ENCODE measurements at places on chromosomes 13 and 19.
A peak's percentile ranks its signal among the peaks of the same experiment; 100 is the strongest.

DNA sequence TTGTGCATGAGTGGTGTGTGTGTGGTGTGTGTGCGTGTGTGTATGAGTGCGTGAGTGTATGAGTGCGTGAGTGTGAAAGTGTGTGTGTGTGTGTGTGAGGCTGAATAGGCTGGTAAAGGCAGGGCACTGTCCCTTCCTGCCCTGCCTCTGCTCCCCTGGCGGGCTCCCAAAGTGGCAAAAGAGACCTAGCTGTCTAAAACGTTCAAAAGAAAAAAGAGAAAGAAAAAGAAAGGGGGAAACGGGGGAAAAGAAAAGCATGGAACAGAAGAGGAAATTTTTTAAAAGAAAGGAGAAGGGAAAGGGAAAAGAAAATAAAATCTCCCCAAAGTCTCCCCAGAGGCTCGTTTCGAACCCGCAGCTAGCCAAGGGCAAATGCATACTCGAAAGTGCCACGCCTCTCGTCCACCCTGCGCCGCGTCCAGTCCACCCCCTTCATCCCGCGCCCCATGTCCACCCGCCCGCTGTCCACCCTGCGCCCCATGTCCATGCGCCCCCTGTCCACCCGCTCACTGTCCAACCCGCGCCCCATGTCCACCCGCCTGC lies 37.0 kb upstream of the FLT1 start:
- DNase-seq, result no peak

- DNase-seq, result no peak
Measured at GRCh38 chr13:52892925-52893324, 44.5 kb upstream of the PCDH8 start.

GRCh38 chr13:113018676-113019465 lies 49.9 kb downstream of the MCF2L start:
- DNase-seq, result no peak

- no peak for DNase-seq
Measured at GRCh38 chr13:46565808-46566750, 13.1 kb downstream of the LRCH1 start.

GRCh38 chr13:92716749-92717148 lies 509.9 kb upstream of the GPC6 start:
- DNase-seq, result no peak

DNA sequence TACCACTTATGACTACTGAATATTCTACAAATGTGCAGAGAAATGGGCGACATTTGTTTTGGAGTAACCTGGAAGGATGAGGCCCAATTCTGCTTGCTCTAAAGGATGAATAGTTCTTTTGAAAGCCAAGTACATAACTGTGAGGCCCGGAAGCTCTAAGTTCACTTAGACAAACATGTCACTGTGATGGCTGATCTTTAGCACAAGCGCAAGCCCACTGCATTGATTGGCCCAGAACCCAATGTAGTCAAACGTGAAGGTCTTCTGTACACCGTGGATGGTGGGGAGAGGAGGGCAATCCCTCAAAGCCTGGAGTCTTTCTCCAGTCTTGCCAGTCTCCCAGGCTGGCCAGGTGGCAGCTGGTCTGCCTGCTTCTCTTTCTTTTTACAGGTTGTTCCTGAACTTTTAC lies 139.6 kb downstream of the RFC3 start:
- no peak for DNase-seq

DNA sequence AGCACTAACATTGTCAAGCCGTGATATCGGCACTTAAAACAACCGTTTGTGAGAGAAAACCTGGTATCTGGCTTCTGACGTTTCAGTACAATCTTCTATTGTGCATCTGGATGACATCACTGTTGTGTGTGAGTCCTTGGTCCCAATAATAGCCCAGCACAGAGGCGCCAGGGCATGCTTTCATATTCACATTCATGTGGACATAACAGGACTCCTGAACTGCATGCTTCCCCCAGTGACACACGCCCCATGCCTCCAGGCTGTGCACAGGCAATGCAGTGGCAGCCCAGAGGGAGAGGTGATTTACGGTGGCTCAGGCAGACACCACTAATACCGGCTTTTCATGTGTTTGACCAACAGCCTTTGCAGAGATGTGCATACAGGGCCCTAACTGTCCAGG lies 58.1 kb downstream of the MRPL57 start:
- peak; percentile 62 for DNase-seq

DNA sequence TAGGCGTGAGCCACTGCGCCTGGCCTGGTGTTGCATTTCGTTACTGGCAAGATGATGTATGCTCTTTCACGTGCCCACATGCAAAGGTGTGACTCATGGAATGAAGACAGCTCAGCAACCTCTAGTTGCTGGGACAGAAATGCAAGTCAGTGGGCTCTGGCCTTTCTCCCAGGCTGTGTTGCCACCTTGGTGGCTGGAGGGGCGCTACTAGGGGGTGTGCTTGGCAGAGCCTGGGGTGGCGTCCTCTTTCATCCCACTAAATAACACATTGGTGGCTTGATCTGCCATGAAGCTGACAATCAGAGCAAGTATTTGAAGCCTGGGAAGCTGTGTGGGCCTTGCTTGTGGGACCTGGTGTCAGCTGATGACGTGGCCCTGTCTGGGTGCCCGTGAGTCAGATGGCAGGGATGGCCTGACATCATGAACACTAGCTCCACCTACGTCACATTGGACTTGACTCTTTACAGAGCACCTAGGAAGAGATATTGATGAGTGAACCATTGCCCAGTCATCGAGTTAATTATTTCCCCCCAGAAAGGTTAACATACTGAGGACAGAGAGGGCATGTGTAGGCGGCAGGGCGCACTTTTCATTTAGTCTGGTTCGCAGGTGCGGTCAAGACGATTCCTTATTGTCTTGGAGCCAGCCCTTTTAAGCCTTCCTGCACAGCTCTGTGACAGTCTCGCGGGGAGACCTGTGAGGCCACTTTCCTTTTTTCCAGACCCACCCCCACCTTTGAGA lies 154.2 kb downstream of the TM9SF2 start:
- DNase-seq, result no peak

DNA sequence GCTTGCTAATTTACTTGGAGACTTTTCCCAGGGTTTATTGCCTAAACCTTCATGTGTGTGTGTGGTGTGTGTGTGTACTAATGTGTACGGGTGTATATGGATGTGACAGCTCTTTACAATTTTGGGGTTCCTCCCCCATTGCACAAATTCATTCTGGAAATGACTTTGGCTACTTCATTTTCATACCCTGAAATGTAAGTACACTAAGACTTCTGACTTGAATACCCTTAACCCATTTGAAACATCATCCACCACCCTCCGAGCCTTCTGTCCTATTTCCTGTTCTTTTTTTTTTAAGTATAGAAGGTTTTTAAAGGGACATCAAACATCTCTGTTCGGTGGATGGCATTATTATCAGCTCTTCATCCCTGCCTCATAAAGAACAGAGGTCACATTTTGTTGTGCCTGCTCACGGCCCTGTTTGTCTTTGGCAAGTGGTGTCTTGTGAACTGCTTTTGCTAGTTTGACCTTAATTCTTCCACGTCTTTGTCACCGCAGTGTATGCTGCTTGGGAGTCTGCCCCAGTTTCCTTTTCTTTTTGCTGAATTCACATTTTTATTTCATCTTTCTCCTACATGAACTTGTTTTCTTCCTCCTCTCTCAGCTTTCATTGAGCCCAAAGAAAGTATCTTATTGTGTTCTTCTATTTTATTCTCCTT lies 228.3 kb downstream of the FOXO1 start:
- no peak for DNase-seq

DNA sequence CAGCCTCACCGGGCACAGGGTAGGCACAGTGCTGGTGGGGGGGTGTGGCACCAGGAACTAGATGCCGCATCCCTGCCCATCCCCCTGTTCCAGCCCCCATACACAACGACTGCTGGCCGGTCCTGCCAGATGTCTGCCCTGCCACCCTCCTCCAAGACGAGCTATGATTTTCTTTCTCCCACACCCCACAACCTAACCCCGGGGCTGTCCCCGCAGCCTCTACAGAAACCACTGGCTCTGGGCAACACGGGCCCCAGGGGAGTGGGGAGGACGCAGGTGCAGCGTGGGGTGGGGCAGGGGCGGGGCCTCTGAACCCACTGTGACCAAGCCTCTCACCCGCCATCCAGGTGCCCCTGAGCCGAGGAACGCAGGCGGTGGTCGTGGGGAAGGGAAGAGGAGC lies 15.5 kb downstream of the PGLS start:
- no peak for DNase-seq

DNA sequence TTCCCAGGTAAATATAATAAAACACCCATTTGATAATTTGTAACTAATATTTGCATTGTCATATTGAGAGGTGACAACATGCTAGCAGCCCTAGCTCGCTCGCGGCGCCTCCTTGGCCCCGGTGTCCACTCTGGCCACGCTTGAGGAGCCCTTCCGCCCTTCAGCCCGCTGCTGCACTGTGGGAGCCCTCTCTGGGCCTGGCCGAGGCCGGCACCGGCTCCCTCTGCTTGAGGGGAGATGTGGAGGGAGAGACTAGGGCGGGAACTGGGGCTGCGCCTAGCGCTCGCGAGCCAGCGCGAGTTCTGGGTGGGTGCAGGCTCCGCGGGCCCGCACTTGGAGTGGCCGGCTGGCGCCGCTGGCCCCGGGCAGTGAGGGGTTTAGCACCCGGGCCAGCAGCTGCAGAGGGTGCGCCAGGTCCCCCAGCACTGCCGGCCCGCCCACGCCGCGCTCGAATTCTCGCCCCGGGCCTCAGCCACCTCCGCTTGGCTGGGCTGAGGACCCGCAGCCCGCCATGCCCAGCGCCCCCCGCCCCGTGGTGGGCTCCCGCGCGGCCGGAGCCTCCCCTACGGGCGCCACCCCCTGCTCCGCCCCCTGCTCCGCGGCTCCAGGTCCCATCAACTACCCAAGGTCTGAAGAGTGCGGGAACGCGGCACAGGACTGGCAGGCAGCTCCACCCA lies 594.4 kb downstream of the SLITRK6 start:
- DNase-seq, result no peak

GRCh38 chr19:5156231-5156986 lies 184.2 kb downstream of the PTPRS start:
- DNase-seq, result peak; percentile 53

DNA sequence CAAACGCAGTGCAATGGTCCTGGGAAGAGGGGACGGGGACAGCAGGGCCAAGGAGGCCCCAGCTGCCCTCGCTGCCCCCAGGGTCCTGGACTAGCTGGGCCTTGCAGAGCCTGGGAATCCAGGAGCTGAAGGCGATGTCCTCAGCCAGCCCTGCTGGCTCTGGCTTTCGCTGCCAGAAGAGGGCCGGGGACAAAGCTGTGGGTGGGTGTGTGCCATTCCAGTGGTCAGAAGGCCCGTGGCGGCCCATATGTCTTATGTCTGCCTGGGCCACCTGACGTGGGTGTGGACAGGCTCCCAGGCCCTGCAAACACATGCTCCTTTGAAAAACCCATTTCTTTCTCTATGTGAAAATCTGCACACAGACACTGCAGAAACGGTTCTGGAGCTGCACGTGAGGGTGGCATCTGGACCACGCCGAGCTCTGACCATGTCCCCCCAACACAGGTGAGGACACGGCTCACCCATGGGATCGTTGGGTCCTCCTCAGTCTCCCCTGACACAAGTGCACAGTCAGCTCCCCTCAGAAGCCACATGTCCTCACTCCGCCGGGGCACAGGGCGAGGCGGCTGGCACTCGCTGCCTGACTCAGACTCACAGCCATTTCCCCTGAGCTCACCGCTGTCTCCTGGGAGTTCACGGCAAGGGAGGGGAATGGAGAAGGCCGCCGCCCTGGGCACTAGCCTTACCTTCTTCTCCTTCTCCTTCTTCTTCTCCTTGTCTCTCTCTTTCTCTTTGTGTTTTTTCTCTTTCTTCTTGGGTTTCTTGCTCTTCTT lies 16.9 kb downstream of the IZUMO4 start:
- DNase-seq, result no peak

- DNase-seq, result no peak
Measured at GRCh38 chr19:48967346-48968178, 2.5 kb downstream of the FTL start.

DNA sequence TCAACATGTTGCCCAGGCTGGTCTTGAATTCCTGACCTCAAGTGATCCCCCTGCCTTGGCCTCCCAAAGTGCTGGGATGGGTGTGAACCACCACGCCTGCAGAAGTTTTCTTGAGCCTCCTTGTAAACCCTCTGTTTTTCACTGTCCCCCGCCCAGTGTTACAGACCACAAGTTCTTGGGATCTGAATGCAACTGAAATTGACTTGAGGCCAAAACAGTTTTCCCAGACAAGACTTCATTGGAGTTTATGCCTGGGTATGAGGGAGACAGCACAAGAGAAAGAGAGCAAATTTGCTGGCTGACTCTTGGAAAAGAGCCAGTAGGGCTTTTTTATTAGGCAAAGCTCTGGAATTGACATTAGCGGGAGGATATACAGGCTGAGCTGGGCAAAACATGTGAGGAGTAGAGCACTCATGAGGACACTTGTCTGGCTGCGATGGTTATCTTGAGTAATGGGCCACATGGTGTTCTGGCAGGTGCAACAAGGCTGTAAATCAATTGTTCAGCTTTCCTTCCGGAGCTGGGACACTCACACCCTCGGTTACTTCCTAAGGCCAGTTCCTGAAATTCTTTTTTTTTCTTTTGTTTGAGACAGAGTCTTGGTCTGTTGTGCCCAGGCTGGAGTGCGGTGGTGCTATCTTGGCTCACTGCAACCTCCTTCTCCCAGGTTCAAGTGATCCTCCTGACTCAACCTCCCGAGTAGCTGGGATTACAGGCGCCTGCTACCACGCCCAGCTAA lies 12.7 kb upstream of the HNRNPL start:
- peak; percentile 91 for DNase-seq

DNA sequence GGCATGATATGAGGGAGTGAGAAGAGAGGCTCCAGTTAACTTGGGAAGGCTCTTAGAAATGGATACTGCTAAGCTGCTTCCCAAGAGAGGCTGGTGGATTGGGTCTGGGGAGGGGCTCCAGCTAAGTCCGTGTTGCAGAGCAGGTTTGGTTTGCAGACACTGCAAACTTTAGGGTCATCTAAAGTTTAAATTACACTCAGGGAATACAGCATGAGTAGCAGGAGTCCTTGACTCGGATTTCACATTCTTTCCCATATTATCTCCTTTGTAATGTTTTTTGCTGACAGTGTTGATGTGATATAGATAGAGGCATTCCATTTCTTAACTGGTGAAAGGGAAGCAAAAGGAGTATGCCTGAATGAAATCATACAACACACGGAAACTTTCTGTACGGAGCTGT lies 31.9 kb downstream of the SGCG start:
- DNase-seq, result no peak

DNA sequence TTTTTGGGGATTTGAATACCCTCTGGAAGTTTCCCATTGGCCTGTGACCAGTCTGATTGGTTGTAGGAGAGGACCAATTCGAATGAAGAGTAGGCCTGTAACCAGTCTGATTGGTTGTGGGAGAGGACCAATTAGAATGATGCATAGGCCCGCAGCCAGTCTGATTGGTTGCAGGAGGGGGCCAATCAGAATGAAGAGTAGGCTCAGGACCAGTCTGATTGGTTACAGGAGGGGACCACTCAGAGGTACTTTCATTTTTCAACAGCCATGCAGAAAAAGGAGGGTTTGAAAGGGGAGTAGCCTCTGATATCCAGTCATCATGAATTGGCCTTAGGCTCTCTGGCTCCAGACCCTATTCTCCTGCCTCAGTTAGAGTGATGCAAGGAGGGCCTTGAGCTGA lies 30.4 kb upstream of the SLC1A5 start:
- DNase-seq, result no peak

DNA sequence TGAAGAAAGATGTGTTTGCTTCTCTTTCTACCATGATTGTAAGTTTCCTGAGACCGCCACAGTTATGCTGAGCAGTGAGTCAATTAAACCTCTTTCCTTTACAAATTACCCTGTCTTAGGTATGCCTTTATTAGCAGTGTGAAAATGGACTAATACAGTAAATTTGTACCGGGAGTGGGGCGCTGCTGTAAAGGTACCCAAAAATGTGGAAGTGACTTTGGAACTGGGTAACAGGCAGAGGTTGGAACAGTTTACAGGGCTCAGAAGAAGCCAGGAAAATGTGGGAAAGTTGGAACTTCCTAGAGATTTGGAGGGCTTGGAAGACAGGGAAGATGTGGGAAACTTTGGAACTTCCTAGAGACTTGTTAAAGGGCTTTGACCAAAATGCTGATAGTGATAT lies 9.2 kb upstream of the PDS5B start:
- DNase-seq, result no peak

All from BE2C (cell line).